Activated CD4-positive, alpha-beta T cell treated with anti-CD3 and anti-CD28 coated beads, Interleukin-2, amount 50 U/mL, for 24 hours (primary cell): ENCODE measurements at places on chromosomes 2 and 18.

GRCh38 chr2:107108556-107108955 is 222.6 kb upstream of the ST6GAL2 start:
- DNase-seq, result no peak

- DNase-seq, result no peak
Observed at GRCh38 chr2:37713258-37713700, 41.8 kb upstream of the CDC42EP3 start.

DNA sequence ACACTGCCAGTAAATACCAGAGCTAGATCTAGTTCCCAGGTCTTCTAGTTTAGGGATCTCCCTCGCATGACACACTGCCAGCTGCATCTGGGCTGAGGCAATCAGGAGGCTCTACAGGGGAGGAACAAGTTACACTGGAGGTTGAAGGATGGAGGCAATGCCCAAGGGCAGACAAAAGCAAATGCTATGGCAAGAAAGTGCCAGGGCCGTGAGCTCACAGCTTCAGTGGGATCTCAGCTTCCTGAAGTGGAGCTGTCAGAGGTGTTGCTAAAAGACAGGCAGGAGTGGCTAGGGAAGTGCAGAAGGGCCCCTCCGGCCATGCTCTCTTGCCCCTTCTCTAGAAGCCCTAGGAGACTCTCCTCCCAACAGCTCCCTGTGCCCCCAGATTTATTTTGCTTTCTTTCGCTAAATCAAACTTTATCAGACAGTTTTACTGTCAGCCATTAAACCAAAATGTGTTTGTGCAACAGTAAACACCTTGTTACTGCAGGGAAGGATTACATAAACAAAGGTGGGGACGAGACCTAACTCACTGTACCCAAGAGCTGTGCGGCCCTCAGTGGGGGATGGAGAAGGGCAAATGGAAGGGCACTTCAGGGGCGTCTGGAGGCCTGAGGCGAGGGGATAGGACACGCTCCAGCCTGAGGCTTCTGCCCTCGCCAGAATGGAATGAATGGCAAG is 39.4 kb upstream of the PKDCC start:
- DNase-seq, result no peak

DNA sequence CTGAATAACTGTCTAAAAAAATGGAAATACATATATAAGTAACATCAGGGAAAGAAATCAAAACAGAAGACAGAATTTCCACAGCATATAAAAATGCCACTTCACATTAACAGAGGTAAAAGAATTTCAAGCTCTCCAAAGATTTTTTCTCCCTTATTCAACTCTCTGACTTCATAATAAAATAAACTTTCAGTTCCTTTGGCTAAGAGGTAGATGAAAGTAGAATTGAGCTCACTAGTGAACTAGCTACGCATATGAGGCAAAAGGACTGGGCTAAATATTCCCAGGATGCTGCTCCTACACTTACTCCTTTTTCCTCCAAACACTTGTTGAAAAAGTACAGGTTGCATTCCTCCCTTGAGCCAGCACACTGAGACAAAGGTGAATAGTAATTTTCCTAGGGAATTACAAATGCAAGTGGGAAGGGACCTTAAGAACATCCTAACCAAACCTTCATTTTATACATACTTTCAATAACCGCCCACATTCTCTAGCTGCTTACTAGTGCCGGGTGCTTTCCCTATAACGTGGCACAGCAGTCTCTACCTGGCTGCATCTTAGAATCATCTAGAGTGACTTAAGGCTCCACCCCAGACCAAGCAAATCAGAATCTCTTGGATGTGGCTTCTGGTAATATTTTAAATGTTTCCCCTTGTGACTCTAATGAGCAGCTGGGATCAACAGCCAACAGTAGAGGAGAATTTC is 136.6 kb downstream of the MTCL1 start:
- no peak for DNase-seq

GRCh38 chr18:12154361-12154760 is 60.7 kb downstream of the ANKRD62 start:
- no peak for DNase-seq

DNA sequence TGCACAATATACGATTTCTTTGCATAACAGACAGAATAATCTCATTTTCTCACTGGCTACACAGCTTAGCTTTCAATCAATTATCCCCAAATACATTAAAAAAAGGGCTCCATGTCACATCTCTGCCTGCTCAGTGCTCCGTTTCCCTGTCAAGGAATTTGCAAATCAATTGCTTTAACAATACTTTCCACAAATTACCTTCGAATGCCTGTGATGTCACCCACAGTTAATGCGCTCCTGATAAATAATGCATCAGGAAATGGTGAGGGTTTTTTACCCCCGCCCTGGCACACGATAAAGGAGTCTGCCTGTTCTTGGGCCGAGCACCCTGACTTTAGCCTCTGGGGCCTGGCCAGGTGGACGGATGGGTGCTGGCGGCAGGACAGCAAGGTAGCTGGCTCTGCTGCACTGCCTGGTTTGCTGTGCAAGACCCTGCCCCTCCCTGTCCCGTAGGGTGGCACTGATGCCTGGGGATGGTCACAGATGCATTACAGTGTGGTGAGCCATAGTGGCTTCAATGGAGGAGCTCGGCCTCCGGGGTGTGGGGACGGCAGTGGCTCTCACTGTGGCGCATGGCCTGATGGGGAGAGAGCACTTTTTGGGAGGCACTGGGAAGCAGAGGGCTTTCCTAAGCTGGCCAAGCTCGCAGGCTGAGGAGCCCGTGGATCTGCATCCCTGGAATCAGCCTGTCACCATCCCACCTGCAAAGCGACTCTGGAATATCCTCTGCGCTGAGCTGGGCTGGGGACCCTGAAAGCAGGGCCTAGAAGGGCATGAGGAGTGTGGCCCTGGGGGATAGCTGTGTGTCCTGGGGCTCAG is 88.3 kb upstream of the HS6ST1 start:
- DNase-seq, result no peak

GRCh38 chr2:240328526-240328925 is 106.9 kb upstream of the GPC1 start:
- no peak for DNase-seq

DNA sequence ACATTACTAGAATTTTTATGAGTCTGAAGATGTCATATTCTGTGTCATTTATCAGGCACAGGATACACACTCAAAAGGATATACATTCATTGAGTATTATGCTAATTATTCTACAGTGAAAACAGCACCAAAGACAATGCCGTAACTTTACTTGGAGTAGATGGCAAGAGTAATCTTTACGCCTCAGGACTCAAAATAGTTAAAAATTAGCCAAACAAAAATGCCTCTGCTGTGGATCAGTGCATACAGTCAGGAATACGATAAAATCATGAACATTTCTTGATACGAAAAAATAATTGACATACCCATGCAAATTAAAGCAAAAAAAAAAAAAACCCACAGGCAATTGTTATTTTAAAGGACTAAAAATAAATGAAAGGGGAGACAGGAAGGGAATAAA is 129.7 kb downstream of the NETO1 start:
- no peak for DNase-seq

DNA sequence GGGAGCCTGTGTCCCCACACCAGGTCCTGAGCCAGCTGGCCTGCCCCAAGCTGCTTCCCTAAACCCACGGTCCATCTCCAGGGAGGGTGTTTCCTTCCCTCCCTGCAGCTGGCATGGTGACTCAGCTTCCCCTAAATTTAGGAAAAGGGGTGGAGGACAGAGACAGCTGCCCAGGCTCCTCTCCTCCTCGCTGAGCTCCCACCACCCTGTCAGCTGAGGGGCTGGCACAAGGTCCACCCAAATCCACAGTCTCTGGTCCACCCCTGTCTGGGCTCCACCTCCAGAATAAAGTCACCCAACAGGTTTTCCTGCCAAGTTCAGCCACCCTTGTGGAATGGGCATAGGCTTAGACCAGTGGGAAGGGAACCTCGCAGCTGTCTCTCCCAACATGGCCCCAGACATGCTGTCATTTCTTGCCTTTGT is 156.5 kb downstream of the TNS1 start:
- no peak for DNase-seq

DNA sequence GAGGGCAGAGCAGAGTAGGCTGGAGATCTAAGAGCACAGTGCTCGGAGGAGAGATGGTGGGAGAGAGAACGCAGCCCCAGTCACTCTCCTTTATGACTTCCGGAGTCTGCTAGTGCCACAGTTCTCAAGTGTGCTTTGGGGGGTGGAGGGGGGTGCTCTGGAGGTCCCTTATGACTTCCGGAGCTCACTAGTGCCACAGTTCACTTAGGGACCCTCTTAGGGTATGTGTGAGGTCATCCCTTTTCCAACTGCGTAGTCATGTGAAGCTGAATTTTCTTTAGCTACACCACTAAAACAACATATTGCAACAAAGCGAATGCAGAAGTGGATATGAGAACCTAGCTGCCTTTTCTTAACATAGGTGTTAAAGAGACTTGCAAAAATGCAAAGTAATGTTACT is 153.7 kb upstream of the KCTD1 start:
- no peak for DNase-seq

DNA sequence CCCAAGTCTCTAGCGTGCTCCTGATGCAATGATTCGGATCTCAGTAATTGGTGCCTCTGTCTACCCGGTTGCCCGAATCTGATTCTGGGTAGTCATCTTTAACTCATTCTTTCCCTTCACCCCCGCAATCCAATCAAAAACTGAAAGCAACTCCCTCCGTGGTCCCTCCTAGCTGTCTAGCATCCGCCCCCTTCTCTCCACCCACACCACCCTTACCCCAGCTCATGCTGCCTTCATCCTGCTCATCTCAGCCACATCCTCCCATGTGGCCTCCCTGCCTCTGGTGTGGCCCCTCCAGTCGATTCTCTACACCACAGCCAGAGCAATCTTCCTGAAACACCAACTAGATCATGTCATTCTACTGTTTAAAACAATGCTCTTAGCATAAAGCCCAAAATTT is 62.3 kb downstream of the TTC32 start:
- DNase-seq, result no peak

DNA sequence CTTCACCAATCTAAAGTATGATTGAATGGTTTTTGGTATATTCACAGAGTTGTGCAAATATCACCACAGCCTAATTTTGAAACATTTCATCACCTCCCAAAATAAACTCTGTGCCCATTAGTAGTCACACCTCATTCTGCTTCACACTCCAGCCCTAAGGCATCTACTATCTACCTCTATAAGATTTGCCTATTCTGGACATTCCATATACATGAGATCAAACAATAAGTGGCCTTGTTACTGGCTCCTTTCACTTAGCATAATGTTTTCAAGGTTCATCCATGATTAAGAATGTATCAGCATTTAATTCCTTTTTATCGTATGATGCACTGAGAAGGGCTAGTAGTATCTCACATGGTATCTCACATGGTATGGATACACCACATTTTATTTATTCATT is 204.6 kb upstream of the SMAD7 start:
- DNase-seq, result no peak

GRCh38 chr2:180933332-180933731 is 47.1 kb upstream of the UBE2E3 start:
- no peak for DNase-seq

DNA sequence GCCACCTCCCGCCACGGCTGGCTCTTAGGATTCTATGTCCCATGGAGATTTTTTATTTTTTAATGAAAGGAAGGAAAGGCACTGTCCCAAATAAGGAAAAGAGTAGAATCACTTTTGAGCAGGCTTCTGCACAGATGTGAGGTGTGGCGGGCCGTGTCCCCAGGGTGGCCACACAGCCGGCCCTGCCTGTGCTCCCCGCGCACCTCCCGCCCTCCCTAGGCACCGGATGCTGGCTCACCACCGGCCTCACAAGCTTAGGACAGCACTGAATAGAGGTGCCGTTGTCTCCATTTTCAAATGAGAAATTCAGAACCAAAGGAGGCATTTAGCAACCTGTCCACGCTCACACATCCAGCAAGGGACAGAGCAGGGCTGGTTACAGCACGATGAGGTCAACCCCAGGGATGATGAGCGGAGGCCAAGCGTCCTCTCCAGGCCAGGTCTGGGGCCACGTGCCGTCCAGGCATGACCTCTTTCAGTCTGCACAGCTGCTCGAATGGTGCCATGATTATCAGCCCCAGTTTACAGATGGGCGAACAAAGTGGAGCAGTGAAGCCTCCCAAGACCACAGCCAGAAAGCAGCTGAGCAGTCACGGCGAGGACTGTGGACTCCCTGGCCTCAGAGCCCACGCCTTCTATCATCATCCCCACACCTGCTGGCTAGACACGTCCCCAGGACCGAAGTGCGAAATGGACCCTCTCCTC is 20.7 kb upstream of the TEX51 start:
- DNase-seq, result no peak

- DNase-seq, result no peak
Observed at GRCh38 chr2:109454765-109455394, 158.9 kb downstream of the SEPTIN10 start.
